ENCODE measurements at places on chromosomes 5 and 9.
A peak's percentile ranks its signal among the peaks of the same experiment; 100 is the strongest.

GRCh38 chr5:138844125-138844461 is 31.0 kb downstream of the LRRTM2 start:
- DNase-seq: no peak

- DNase-seq: no peak
These were observed 4.5 kb downstream of the DBN1 start for GRCh38 chr5:177468685-177469628.

- no peak for DNase-seq
These were observed 8.1 kb downstream of the FAM193B start for GRCh38 chr5:177546258-177546741.

DNA sequence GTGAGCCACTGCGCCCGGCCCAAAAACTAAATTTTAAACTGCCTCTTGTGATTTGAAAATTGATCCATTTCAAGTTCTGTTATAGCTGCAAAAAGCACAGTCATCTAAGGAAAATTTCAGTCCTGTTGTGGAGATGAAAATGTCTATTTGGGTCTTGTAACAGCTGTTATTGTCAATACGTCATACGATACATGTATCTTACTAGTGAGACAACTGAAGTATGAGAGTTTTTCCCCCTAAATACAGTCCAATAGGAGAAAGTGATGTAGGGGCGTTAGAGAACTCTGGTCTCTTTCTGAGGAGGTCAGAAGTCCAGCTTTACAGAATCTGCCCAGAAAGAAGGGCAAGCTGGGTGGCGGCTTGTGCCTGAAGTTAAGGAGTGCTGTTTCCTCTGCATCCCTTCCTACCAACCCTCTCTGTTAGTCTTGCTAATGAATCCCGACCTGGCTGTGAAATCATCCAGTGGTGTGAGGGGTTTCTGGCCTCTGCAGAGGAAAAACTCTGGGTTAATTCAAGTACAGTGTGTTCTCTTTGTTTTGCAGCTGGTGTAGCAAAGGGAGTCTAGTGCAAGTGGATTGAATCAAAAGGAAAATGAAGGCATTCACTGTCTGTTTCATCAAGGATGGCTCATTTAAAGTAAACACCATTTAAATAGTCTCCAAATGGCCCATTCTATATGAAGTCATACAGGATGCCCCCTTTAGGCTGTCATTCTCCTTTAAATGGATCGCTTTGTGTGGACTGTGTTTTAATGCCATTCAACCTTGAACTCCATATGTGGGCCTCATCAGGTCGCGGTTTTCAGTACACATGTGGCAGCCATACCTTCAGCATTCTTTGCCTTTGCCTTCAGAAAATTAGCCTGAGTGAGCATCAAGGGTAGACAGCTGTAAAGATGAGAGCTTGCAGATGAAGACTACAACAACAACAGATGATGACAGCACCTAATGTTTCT is 59.0 kb downstream of the AOPEP start:
- no peak for DNase-seq

DNA sequence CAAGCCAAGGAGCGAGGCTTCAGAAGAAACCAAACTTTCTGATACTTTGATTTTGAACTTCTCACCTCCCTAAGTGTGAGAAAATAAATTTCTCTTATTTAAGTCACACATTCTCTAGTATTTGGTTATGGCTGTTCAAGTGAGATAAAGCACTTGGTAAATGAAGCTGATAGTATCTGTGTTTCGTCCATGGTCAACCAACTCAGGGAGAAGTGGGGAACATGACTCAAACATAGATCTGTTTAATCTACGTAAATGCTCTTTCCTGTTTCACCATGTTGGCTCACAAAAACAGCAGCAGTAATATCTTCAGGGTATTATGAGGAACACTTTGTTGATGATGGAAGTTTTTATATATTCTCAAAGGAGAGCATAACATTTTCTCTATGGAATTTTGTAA is 2167.2 kb upstream of the C9orf72 start:
- DNase-seq: no peak

- DNase-seq: no peak
These were observed 52.9 kb upstream of the PAPPA start for GRCh38 chr9:116100711-116101121.

DNA sequence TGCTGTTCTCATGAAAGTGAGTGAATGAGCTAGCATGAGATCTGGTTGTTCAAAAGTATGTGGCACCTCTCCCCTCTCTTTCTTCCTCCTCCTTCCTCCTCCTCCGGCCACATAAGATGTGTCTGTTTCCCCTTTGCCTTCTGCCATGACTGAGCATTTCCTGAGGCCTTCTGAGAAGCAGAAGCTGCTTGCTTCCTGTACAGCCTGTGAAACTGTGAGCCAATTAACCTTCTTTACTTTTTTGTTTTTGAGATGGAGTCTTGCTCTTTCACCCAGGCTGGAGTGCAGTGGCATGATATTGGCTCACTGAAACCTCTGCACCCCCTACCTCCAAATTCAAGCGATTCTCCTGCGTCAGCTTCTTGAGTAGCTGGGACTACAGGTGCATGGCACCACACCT is 6.1 kb downstream of the S100Z start:
- DNase-seq: peak; percentile 25

- no peak for DNase-seq
These were observed 50.2 kb downstream of the OTULIN start for GRCh38 chr5:14714706-14715105.

DNA sequence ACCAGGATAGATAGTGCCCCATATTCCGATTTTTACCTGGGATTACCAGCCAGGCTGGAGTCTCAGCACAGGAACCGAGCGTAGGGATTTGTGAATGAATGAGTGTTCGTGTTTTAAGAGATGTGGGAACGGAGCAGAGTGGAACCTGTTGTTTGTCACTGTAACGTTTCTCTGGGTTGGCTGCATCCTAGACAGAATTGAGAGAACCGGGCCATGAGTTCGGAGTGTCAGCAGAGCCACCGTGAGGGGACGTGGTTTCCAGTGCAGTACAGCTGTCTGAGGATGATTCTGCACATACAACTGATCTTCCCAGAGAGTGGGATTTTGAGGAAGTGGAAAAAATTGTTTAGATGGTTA is 1.2 kb downstream of the PDE8B start:
- no peak for DNase-seq

DNA sequence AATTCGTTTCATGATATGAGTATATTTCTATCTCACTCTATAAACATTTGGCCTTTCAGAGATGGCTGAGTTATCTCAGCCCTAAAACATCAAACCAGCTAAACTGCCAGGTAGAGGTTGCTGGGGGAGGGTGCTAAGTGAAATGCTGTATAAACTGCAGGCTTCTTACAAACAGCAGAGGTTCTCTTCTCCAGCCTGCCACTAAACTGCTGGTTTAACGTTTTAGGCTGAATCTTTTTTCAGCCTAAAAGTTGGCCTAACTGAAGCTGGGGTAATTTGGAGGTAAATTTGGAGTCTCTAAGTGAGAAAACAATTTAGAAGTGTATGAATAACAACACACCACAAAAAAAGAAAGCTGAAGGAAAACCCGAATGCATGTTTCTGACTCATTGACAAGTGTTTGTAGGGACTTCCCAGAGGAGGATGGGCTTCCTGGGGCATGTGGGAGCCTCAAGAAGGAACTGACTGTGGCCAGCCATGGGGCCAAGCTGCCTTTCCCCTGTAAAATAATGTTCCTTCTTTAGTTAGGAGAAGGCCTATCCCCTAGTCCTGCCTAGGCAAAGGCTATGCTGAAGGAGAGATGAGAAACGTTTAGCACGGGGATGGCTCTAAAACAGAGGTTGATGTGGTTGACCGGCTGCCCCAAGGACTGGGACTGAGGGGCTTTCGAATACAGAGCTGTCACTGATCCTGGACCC is 44.3 kb downstream of the SLC28A3 start:
- no peak for DNase-seq

- DNase-seq: no peak
These were observed 67.8 kb downstream of the NIPSNAP3B start for GRCh38 chr9:104831681-104832080.

DNA sequence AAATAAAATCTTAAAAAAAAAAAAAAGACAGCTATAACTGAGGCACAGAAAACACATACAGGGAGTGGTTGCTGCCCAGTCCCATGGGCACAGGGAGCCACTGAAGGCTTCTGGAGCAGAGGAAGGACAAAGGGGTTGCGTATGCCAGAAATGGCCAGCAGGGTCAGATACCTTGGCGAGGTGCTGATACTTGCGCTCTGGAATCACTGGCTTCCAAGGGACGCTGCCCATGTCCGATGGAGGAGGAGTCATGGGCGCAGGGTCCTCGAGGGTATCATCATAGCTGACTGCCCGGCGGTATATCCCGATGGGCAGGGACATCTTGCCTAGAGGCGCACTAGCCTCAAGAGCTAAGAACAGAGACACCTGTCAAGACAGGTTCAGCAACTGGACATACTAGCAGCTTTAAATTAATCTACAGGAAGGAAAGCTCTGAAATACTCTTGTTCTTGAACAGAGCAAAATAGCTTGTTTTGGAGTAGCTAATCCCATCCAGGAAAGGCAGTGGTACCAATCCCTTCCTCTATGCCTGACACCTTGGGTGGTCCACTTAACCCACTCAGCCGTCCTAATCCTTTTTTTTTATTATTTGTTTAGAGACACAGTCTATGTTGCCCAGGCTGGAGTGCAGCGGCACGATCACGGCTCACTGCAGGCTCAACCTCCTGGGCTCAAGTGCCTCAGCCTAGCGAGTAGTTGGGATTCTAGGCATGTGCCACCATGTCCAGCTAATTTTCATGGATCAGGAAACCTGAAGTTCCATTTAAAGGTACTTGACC is 6.0 kb downstream of the KIAA1191 start:
- no peak for DNase-seq

DNA sequence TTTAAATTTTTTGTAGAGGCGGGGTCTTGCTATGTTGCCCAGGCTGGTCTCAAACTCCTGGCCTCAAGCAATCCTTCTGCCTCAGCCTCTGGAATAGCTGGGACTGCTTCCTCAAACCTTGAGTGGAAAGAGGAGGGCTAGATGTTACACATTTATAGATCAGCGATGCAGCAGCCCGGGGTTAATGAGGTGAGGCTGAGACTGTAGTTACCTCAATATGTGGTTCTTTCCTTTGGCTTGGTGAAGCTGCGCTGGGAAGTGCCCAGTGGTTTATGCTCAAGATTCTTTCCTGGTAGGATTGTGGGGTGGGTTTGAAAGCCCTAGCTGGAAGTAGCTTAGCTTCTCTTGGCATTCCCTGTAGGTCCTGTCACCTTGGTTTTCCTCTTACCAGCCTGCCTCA is 22.5 kb downstream of the ZNF618 start:
- no peak for DNase-seq

GRCh38 chr9:133703591-133704399 is 34.4 kb downstream of the SARDH start:
- DNase-seq: no peak
